ENCODE measurements at places on chromosomes 7 and 10. TPM values are rescaled to one million over a fixed set of nuclear protein-coding genes. Genes with fewer than 3 reads are reported as not detected.

Gene PDE6C
- not detected for total RNA-seq

Gene NKX1-2
- not detected for total RNA-seq

Gene ADAMTS14
- not detected for total RNA-seq

Gene GDF2
- not detected for total RNA-seq

Gene MYPN
- total RNA-seq, result not detected

Gene PSD
- total RNA-seq, result 0.61 TPM

Gene NCF1
- 368 TPM for total RNA-seq

Gene ATG9B
- total RNA-seq, result 1.6 TPM

Gene ABCB4
- 0.67 TPM for total RNA-seq

Gene NKX2-3
- not detected for total RNA-seq

Gene TRIL
- not detected for total RNA-seq

Gene PDZD7
- 2.6 TPM for total RNA-seq

Gene FAM24B
- 11.6 TPM for total RNA-seq

Gene DGKI
- total RNA-seq, result not detected

Gene FAM221A
- 4.5 TPM for total RNA-seq

Measured in Karpas-422 (cell line).